Activated CD4-positive, alpha-beta T cell treated with anti-CD3 and anti-CD28 coated beads, Interleukin-2, amount 50 U/mL, for 4 hours (primary cell): ENCODE measurements at places on chromosomes 3 and 15.
A peak's percentile ranks its signal among the peaks of the same experiment; 100 is the strongest.

DNA sequence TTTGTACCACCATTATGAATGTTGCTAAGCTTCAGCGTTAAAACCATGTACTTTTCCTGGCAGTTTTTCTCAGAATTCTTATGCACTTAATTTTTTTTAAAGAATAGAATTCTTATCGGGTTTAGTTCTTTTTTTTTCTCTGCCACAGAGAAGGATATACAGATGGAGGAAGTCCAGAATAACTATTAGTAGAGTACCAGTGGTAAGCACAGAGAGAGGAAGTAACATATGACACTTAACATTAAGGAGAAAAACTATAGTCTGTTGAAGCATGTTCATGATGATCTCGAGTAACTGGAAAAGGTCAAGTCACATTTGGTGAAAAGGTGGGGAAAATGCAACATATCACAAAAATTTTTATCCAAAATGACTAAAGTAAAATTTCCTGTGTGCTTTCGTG is 68.9 kb downstream of the RNF13 start:
- DNase-seq = no peak

- DNase-seq = no peak
Observed at GRCh38 chr15:66294932-66295235, 1.5 kb downstream of the DIS3L start.

GRCh38 chr3:192042116-192042515 is 581.2 kb downstream of the PYDC2 start:
- no peak for DNase-seq

DNA sequence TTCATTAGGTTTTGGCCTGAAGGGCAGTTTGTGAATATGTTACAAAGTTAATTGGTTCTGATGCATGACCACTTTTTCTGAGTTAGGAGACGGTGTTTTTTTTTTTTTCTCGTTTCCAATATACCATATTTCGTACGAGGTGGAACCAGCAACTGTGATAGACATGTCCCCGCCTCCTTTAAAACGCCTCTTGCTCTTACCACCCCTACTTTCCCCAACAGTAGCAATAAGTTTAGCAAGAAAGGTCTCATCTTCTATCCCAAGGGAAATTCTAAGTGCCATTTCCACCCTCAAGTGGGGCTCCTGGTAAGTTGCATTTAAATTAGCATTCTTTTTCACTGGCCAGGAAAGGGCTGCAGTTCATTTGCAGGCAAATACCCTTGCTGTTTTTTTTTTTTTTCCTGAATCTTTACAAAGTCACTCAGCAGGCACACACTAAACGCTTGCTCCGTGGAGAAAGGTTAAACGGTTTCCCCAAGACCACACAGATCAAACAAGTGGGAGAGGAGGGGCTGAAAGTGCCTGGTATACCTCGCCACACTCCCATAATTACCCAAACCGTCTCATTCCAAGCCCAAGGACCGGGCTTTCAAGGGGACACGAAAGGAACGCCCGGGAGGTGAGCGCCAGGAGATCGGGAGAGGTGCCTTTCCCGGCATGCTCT is 39.5 kb upstream of the MGA start:
- no peak for DNase-seq

DNA sequence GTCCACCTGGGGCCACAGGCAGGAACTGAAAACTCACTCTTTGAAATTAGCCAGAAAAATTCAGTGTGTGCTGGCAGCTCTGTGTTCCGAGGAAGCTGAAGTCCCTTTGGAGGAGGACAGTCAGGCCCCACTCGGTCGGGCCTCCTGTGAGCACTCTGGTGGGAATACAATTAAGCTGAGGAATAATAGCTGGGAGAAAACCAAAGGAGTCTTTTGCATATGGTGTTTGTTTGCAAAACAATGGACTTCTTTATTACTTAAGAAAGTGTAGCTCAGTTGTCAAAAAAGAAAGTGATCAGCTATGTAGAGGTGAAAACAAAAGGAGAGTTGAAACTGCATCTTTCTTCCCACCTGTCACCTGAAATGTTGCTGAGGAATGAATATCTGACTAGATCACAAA is 202.5 kb downstream of the MEIS2 start:
- no peak for DNase-seq

DNA sequence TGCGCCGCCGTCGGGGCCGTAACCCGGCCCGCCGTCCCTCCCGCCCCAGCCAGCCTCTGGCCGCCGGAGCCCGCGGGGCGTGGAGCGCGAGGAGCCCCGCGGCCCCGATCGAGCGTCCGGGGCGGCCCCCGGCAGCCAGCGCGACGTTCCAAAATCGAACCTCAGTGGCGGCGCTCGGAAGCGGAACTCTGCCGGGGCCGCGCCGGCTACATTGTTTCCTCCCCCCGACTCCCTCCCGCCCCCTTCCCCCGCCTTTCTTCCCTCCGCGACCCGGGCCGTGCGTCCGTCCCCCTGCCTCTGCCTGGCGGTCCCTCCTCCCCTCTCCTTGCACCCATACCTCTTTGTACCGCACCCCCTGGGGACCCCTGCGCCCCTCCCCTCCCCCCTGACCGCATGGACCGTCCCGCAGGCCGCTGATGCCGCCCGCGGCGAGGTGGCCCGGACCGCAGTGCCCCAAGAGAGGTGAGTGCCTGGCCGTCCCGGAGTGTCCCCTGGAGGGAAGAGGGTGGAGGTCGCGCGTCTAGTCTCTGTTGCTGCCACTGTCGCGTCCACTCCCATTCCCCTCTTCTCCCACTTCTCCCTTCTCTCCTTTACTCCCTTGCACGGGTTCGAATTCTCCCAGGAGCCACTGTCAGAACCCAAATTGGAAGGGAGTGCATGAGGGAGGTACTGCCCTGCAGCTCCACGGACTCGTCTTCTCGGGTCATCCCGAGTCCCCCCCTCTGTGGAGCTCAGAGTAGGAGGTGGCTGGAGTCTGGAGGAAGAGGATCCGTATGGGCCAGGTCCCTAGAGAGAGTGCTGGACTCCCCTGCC is 585 bp downstream of the CSK start:
- peak; percentile 54 for DNase-seq

DNA sequence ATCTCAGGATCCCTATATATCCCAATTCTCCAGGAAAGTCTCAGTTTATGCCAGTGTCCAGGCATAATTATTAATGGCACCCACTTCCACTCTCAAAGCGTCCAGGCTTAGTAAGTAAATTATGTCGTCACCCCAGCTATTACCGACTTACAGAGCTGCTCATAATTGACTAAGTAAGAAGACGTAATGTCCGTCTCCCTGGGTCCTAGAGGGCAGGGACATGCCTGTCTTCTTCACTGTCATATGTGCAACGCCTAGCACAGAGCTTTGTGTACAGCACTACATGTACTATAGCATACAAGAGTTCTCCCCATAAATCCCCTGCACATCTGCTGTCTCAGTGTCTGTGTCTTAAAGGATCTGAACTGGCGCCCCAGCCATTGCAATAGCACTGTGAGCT is 23.9 kb upstream of the HRH1 start:
- DNase-seq = no peak

GRCh38 chr3:24062916-24063315 is 117.8 kb downstream of the NR1D2 start:
- DNase-seq = no peak

DNA sequence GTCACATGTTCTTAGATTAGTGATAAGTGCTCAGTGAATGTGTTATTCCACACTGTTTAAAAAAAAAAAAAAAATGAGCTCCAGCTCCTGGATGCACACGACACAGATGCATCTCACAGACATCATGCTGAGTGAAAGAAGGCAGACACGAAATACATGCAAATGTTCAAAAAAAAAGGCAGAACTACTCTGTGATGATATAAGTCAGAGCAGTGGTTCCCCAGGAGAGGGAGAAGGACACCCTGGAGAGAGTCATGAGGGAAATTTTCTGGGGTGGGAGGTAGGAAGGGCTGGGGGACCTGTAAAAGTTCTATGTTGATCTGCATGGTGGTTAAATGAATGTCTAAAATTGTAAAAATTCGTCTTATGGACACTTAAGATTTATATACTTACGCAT is 4.3 kb downstream of the CSRNP1 start:
- DNase-seq = no peak

DNA sequence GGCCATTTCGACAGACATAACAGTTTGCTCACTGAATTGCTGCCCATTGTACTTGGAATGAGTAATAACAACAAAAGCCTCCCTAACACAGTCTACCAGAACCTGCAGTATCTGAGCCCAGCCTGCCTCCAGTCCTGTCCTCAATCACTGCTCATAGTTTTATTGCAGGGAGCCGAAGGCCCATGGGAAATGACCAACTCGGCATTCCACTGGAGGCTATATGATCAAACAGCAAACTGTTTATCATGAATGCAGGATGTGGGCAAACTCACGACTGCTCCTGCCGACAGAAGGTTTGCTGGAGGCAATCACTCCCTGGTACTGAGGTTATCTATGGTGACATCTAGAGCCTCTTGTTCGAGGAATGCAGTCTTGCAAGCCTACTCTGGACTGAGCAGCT is 46.3 kb downstream of the LSM3 start:
- no peak for DNase-seq

DNA sequence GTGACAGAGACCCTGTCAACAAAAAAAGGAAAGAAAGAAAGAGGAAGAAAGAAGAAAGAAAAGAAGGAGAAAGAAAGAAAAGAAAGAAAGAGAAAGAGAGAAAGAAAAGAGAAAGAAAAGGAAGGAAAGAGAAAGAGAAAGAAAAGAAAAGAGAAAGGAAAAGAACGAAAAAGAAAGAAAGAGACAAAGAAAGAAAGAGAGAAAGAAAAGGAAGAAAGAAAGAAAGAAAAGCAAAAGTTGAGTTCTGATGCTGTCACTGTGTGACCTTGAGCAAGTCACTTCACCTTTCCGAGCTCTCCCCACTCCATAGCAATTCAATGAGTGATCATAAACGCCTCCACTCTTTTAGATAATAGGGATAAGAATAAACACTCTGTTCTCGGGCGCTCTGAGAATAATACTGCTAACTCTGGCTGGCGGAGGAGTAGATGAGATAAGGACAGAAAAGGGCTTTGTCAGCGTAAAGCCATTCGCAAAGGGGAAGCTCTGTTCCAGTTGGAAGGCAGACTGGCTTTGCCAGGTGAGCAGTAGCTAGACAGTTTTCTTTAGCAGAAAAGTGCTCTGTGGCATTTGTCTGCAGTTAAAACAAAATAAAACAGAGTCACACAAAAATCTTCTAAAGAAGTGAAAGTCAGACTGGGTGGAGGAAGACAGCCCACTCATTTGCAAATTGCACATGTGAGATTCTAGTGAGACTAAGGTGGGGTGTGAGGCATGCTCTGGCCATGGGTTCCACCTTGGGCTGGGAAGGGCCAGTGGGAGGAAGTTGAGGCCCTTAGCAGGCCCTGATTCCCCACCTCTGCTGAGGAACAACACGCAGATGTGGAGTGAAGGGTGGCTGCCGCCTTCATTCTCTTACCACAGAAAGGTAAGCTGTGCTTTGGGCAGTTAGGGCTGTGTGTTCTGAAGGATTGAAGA is 9.6 kb upstream of the FLNB start:
- DNase-seq = no peak

DNA sequence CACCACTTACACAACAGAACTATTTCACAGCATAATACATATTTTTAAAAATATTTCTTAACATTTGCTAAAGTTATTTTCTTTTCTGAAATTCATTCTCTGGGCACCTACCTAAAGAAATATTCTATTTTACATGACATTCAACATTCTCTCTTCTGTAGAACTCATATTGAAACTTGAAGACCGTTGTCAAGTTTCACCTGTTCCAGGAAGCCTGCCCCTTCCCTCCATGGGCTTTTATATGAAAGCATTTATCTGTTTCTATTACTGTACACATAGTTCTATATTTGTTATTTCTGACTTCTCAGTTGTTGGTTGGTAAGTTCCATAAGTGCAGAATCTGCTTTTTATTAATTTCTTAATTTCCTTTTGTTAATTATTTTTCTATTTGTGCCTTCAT is 204.3 kb upstream of the ALCAM start:
- DNase-seq = no peak

DNA sequence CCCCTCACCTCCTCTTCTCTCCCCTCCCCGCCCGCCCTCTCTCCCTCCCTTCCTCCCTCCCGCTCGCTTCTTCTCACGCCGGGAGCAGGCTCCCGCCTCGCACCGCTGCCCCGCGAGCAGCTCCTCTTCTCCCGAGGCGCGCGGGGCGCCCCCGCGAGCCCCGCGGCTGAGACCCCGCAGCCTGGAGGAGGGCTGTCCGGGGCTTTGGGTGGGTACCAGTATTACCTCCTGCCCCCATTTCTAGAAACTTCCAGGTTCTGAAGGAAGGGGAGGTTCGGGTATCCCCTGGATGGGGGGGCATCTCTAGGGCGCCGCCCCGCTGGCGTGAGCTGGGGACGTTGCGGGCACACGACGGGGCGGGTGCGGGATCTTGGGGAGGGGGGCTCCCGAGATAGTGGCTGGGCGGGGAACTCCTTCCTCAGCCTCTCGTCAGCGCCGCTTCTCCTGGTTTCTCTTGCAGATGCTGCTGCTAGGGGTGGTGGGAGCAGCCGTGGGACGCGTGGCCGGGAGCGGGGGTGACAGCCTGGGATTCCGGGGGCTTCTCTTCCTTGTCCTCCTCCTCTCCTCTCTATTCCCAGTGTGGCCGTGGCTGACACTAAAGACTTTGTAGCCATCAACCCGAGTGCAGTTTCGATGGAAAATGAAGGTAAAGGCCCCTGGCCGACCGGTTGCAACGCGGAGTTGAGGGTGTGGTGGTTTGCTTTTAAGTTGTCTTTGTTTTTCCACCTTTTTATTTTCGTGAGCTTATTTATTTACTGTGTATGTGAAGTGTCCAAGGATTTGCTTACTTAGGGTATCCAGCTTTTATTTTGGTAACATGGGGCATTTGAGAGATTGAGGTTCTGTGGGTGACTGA is 474 bp downstream of the ATP2C1 start:
- peak; percentile 16 for DNase-seq

DNA sequence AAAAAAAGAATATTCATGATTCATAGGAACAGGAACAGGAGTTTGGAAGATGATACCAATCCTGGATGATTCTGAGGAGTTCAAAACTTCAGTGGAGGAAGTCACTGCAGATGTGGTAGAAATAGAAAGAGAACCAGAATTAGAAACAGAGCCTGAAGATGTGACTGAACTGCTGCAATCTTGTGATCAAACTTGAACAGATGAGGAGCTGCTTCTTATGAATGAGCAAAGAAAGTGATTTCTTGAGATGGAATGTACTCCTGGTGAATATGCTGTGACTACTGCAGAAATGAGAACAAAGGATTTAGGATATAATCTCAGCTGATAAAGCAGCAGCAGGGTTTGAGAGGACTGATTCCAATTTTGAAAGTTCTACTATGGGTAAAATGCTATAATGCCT is 72.7 kb downstream of the GSK3B start:
- no peak for DNase-seq

DNA sequence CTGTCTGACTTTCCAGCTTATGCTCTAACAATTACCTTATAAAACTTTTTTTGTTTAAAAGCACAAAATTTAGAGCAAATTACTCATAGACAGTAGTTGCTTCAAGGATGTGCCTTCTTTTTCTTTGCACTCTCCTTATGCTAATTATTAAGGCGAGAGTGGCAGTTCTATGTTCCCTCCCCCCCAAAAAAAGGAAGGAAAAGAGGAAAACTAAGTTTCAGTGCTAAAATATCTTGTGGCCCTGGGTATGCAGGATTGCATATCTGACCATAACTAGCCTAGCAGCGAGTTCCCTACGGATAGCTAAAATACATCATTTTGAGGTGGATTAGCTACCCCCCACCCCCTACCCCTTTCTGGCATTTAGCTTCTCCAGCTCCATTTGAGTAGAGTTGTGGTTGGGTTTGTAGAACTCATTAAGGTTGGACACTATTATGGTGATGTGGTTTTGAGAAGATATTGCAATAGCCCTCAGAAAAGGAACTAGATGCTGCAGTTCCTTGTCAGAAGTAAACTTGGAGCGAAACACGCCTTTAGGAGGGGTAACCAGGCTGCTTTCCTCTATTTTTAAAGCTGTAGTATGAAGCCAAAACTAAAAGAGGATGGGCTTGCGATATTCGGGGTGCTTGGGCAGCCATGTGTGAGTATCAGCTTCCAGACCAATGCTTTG is 174.6 kb downstream of the AKAP13 start:
- no peak for DNase-seq

- DNase-seq = no peak
Observed at GRCh38 chr3:188468196-188468595, 314.2 kb downstream of the LPP start.
